ENCODE measurements at places on chromosomes 5 and 9.

DNA sequence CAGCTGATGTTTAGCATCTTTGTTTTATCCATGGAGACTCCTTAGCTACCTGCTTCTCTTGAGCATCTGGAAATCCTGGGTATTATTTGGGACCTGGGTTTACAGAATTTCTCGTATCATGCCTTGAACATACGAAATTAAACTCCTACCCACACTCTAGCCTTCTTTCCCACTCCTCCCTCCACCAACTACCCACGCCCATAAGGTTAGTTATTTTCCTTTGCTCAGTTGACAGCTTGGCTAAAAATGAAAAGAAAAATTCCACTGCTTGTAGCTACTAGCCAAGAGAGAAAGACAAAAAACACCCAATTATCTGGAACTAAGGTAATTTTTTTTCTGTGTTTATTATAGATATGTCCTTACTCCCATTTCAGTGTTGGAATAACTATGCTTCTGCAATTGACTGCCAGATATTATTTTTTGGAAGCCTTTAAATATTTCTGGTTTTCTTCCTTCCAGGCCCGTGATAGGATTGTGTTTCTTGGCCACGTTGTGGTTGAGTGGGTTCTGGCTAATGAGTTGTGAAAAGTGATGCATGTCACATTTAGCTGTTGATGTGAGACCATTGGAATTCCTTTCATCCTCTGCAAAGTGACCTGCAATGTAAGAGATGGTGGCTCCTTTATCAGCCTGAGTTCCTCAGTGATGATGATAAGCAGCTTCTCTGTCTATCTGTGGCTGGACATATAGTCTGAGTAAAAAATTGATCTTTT is 308.1 kb downstream of the LRRC70 start:
- DNase-seq, result no peak

DNA sequence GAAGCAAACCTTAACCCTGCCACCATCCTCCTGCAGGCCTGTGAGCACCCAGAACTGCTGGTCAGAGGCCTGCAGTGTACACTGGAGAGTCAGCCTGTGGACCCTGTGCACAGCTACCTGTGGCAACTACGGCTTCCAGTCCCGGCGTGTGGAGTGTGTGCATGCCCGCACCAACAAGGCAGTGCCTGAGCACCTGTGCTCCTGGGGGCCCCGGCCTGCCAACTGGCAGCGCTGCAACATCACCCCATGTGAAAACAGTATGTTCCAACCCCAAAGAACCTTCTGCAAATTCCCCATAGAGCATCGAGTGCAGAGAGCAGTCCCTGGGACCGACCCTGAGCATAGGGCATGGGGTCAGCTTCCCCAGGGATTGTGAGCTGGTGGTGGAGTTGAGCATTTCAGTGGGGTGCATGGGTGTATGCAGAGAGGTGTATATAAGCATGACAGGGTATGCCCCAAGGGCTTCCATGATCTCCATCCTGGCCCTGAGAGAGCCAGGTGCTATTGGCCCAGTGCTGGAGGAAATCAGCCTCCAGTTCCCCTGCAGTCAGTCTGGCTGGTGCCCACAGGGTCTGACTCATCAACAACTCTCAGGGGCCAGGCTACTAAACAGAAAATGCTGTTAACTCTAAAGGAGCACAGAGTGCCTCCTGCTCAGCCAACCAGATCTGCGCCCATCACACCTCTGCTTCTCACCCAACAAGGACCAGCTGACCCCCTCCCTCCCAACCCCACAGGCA is 126.2 kb downstream of the SAXO1 start:
- DNase-seq, result no peak

GRCh38 chr5:72510610-72511181 is 3.5 kb upstream of the ZNF366 start:
- DNase-seq, result no peak

GRCh38 chr9:71431931-71432330 is 310.5 kb upstream of the TRPM3 start:
- no peak for DNase-seq

DNA sequence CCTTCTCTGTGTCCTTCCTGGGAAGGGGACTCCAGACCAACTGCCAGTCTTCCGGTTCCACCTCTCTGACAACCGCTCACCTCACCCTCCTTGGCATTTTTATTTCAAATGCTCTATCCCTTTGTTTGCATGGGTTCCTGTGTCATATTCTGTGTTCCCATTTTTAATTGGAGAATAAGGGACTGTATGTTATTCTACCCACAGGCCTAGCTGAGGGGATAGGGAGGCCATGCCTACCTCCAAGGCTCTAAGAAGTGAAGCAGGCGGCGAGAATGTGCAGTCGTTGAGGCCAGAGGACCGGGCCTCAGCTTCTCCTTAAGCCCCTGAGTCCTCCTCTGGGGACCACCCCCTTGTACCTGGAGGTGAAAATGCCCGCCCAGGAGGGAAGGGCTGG is 936 bp upstream of the WDR5 start:
- peak; percentile 54 for DNase-seq

DNA sequence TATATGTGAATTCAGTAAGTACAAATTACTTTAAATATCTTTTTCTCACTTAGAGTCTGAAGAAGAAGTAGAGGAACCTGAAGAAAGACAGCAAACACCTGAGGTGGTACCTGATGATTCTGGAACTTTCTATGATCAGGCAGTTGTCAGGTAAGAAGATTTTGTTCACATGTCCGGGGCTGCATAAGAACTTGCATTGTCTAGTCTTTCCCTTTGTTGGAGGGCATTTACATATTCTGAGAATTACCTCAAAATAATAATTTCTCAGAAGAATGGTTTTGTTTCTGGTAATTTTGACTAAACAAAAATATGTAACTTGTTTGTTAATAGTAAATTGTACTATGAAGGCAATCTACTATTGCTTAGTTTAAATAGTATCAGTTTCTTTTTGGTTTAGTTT is 23.7 kb downstream of the G3BP1 start:
- no peak for DNase-seq

DNA sequence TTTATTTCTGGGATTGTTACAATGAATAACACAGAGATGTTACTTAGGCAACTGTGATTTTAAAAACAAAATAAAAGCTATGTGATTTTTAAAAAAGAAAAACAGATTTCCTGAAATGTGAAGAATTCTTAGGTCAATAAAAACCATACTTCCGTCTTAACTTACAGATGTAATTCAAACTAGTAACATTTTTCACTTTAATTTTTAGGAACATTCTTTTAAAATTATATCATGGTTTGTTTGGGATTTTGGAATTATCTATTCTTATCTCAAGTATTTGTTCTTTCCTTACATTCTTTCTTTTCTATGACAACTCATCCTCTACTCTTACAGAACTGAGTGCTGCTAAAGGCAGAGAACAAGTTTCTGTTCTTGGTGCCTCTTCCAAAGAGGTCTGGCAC is 159.5 kb downstream of the RAPGEF6 start:
- no peak for DNase-seq

DNA sequence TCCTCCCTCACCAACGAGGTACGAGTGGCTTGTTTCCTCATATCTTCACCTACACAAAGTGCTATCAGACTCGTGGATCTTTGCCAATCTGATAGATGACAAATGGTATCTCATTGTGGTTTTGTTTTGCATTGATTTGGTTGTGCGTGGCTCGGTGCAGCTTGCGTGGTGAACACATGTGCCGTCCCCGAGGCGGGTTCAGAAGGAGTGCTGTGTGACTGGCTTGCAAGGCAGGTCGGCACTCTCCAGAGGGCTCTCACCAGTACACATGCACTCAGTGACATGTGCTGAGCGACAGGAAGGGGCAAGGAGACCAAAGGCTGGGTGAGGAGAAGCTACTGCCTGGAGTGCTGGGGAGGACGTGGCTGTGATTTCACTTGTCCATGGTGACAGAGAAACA is 95.3 kb upstream of the PITX1 start:
- no peak for DNase-seq

DNA sequence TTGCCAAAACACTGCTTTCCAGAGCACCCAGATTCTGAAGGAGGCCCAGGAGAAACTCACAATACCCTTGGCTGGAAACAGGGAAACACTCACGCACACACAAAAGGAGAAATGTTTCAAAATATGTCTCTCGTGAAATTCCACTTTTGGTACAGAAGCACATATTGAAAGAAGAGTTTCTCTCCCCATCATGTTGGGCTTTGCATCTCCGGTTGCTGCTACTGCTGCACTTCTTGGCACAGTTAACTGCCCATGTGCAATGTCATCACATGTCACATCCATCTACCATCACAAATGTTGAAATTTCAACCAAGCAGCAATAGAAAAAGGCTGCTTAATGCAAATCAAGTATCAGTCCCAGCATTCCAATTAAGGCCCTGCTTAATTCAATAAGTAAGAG is 72.1 kb downstream of the ABCA1 start:
- no peak for DNase-seq

- DNase-seq, result peak; percentile 82
Measured at GRCh38 chr9:99109522-99109921, 4.6 kb downstream of the TGFBR1 start.

GRCh38 chr5:132425009-132425937 is 55.8 kb downstream of the SLC22A5 start:
- DNase-seq, result no peak

DNA sequence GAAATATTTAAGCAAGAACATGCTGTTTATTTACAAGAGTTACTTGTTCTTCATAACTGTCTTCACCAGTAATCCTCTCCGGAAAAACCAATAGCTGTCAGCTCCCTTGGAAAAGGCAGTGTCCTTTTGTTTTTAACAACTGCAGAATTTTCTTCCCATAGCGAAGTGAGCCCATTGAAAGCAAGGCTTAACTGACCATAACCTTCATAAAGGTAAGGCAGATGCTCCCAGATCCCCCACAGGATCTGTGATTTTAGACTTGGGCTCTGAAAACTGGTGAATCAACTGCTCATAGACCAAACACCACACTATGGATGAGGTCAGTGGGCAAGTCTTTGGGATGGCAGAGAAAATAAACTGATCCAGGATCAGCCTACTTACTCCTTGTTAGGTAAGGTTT is 155.0 kb downstream of the GLIS3 start:
- no peak for DNase-seq

DNA sequence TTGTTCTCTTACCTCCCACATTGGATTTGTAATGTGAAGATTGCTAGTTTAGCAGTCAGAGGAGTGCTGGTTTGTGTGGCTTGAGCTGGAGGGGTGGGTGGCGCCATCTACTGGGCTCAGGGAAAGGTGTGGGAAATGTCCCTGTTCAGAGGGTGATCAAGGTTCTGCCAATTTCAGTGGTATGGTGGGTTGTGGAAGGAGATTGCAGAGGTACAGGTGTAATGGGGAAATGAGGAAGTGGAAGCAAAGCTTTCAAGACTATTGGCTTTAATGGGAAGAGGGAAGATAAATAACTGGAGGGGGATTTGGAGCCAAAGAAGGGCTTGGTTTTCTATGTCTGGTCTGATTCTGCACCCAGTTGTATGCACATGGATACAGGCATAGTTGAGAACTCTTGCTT is 76.4 kb downstream of the OSMR start:
- peak; percentile 29 for DNase-seq

- DNase-seq, result no peak
Measured at GRCh38 chr9:97604901-97605645, 28.1 kb downstream of the TSTD2 start.

GRCh38 chr9:5835808-5836207 is 2.9 kb upstream of the ERMP1 start:
- no peak for DNase-seq

DNA sequence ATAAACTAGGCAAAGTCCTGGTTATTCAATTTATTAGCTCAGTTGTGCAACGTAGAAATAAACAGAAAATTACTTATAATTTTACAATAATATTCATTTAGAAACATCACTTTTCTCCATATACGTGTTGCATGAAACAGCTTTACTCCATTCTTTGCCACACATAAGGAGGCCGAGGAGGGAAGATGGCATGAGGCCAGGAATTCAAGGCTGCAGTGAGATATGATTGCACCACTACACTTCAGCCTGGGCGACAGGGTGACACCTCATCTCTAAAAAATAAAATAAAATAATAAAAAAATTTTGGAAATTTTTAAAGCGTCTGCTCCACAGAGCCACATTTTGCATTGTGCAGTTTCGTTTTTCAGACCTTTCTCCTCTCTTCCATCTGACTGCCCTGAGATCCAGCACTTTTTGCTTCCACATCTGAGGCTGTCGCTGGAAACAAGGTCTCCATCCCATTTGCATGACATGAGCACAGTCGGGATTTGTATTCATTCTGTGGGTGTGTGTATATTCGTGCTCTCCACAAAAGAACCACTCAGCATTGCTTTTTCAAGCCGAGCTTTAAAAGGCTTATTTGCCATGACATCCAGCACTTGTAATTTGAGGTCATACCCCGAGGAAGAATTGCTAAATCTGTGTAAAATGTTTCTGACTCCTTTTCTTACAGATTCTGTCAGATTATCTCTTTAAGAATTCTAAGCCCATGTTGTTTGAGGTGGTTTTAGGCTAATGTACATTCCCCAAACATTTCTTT is 98.6 kb upstream of the MSX2 start:
- no peak for DNase-seq

DNA sequence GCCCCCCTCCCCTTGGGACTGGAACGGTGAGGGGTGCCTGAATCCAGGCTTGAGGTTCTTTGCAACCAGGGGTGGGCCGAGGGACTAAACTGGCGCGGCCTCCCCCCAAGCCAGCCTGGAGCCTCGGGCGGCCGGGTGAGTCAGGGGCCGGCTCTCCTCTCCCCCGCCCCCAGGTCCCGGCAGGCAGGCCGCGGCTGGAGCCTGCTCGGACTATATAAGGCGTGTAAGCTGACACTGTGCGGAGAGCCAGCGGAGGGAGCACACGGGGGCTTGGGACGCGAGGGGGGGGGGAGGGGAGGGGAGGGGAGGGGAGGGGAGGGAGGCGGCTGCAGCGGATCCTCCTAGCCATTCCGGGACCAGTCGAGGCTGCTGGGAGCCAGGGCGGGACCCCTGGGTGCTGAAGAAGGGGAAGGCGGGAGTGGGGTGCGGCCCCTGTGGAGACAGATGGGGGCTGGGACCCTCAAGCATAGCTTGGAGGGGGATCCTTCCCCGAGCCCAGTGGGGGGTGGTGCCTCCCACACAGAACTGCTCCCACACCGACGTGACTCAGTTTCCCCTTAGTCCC is 595 bp downstream of the PDLIM7 start:
- DNase-seq, result peak; percentile 66

GRCh38 chr9:127896395-127897192 is 2.8 kb downstream of the ST6GALNAC6 start:
- no peak for DNase-seq

DNA sequence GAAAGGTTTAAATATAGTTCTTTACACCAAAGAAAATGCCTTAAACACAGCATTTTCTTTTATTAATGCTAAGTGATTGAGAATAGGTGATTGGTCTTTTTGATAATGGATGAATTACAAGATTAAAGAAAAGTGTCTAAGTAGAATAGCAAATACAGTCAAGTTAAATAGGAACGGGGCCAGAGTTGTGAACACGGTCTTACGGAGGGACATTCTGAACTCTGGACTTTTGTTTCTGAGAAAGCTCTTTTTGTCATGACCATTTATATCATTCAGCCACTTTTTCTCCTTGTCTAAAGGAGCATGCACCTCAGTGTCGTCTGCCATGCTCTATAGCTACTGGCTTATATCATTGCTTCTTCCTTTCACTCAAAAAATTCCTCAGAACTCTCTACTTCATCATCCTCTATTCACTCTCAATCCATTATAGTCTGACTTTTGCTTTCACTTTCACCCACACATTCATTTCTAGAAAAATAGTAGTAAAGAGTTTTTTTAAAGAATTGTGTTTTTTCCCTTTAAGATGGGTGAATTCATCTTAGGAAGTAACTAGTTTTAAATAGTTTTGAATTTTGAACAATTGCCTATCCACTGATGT is 263.0 kb upstream of the FBXL7 start:
- no peak for DNase-seq

- peak; percentile 52 for DNase-seq
Measured at GRCh38 chr5:83430130-83431010, 41.2 kb upstream of the VCAN start.

- no peak for DNase-seq
Measured at GRCh38 chr9:4344946-4345345, 45.1 kb upstream of the GLIS3 start.

All from cerebellar cortex (tissue), 1 donor.